ENCODE measurements at places on chromosomes 12 and 14. TPM values are rescaled to one million over a fixed set of nuclear protein-coding genes. Genes with fewer than 3 reads are reported as not detected.
A peak's percentile ranks its signal among the peaks of the same experiment; 100 is the strongest.

DNA sequence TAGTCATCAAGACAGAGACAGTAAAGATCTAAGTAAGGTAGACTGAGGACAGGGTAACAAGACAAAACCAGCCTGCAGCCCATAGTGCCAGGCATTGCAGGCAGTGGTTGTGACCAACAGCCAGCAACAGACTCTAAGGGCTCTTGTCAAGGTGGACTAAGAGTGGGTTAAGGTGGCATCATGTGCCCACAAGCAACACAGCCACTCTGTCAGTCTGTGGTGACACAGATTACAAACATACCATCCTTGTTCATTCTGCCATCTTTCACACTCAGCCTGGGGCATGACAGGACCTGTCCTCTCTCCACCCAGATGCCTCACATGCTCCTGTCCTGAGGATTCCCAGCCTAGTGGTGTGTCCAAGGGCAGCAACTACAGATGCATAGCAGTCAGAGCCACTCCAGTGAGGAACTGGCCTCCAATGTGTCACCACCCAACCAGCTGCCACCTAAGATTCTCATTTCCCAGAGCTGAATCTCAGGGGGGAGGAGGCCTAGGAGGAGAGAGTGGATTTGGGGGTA is 28.3 kb downstream of the VDR start:
- DNase-seq, result no peak

DNA sequence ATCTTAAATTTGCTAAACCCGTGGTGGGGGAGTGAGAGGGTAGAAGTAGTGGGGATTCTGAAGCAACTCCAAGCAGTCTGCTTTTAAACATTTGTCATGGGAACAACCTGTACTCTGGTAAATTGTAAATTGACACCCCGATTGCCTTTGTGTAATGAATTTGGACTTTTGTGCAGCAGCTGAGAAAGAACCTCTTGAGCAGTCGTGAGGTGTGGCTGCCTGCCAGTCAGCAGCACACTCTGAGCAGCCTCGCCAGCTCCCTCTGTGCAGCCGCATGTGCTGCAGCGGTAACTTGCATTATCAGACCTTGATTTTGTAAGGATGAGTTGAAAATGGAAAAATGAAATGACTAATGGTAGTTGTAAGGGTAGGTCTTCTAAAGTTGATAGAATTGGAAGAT is 74.3 kb downstream of the SUSD6 start:
- no peak for DNase-seq

- no peak for DNase-seq
Observed at GRCh38 chr12:123973552-123974341, 732 bp downstream of the ZNF664 start.

GRCh38 chr12:6336889-6337853 is 4.7 kb downstream of the TNFRSF1A start:
- DNase-seq, result no peak

DNA sequence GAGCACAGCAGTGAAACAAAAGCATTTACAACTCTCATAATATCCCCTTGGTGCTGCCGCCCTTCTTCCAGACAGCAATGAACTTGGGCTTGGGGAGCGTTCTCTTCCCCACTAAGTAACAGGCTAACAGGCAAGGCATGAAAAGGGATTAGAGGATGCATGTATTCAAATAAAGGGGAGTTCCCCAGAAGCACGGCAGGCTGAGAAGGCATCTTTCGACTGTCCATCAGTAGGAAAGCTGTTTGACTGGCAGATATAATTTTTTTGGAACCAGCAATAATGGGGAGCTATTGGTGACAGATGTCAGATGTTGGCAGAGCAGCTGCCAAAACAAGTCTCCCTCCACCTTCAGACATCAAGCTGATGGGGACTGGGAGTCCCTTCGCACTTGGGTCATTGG is 9.2 kb upstream of the TIGAR start:
- no peak for DNase-seq

DNA sequence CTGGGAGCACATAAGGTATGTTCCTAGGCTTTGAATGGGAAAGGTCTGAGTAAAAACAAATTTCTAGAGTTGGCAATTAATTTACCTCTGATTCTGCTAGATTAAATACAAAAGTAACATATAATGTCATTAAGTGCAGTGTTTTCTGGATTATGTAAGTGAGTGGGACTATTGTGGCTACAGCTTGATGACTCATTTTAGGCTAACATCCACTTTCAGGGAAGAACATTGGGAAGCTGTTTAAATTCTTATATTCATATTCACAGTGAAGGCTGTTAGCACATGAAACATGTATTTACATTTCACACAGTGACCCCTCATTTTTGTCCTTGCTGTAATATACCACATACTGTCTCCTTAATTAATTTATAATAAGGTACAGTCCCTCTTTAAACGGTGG is 13.2 kb upstream of the BMAL2 start:
- DNase-seq, result no peak

- no peak for DNase-seq
Observed at GRCh38 chr14:92383805-92384204, 60.8 kb downstream of the SLC24A4 start.

GRCh38 chr14:98705871-98706300 is 566.1 kb downstream of the BCL11B start:
- DNase-seq, result no peak

- no peak for DNase-seq
Observed at GRCh38 chr14:65344011-65344410, 68.5 kb upstream of the FUT8 start.

DNA sequence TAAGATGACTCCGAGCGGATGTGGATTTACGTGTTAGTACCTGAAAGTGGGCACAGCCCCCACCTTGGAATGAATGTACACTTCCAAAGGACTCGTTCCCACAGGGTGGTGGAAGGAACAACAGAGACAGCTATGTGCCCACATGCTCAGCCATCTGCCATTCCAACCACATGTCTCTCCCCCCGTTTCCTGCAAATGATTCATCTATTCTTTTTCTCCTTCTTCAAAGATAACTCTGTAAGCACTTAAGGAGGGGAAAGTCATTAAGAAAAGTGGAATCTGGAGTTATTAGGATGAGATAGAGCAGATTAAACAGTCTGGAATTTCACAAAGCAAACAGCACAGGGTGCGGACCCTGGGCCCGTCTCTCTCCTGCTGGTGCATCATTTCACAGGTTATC is 18.5 kb upstream of the DUSP6 start:
- peak; percentile 36 for DNase-seq

DNA sequence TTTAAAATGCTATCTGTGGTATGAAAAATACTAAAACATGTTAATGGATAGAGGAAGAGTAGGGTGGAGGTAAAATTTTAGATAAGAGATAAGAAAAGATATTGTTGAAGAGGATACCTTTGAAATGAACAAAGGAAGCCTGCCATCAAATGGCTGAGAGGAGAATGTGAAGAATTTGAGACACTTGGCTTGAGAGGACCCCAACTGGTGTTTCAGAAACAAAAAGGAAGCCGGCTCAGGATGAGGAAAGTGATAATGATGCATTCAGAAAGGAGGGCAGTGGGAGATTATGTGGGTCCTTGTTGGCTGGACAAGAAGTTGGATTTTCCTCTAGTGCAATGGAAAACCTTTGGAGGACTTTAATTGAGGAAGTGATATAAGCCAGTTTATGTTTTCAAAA is 264.4 kb downstream of the DUSP6 start:
- no peak for DNase-seq

DNA sequence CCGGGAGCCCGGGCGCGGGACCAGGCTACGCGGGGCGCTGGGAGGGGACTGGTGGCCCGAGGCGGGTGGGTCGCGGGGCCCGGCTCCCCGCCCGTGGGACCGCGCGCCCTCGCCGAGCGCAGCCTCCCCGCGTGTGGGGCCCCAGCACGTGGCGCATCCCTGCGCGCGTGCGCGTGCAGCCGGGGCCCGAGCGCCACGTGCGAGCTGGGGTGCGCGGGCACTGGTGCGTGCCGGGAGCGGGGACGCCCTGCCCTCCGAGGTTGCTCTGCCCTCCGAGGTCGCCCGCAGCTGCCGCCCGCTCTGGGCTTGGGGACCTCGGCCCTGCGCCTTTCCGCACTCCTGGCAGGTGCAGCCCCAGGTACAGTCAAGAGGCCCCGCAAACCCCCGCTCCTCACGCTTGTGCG is 365 bp upstream of the CCDC88C start:
- DNase-seq, result peak; percentile 32

DNA sequence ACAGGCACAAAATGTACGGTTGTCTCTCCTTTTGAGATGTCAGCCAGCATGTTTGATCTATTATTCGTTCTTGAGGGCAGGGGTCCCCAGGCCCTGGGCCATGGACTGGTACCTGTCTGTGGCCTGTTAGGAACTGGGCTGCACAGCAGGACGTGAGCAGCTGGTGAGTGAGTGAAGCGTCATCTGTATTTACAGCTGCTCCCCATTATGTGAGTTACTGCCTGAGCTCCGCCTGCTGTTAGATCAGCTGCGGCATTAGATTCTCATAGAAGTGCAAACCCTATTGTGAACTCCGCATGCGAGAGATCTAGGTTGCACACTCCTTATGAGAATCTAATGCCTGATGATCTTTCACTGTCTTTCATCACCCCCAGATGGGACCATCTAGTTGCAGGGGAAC is 41.4 kb upstream of the SCN8A start:
- DNase-seq, result no peak

Gene PLEKHH1
- 27.6 TPM for total RNA-seq

Gene LRRK2
- total RNA-seq, result 0.20 TPM

Gene ENO2
- total RNA-seq, result 117 TPM

Gene CMTM5
- total RNA-seq, result not detected

Gene CD163L1
- 27.0 TPM for total RNA-seq

Gene ZCCHC8
- total RNA-seq, result 30.5 TPM

Gene MYO1A
- total RNA-seq, result 0.76 TPM

Gene TSPAN19
- total RNA-seq, result 0.32 TPM

Gene OR4M1
- not detected for total RNA-seq

Gene ABCC9
- 0.05 TPM for total RNA-seq

Gene NGDN
- total RNA-seq, result 42.0 TPM
